ENCODE measurements at places on chromosomes 7 and 10.

- no peak for DNase-seq
These were observed 52.5 kb downstream of the EBF3 start for GRCh38 chr10:129911451-129912165.

- no peak for DNase-seq
These were observed 163.2 kb downstream of the ADAM12 start for GRCh38 chr10:126224967-126225671.

GRCh38 chr7:152504367-152504766, 68.6 kb upstream of the KMT2C start:
- no peak for DNase-seq

GRCh38 chr10:114021717-114022680, 21.7 kb upstream of the ADRB1 start:
- peak; percentile 55 for DNase-seq

DNA sequence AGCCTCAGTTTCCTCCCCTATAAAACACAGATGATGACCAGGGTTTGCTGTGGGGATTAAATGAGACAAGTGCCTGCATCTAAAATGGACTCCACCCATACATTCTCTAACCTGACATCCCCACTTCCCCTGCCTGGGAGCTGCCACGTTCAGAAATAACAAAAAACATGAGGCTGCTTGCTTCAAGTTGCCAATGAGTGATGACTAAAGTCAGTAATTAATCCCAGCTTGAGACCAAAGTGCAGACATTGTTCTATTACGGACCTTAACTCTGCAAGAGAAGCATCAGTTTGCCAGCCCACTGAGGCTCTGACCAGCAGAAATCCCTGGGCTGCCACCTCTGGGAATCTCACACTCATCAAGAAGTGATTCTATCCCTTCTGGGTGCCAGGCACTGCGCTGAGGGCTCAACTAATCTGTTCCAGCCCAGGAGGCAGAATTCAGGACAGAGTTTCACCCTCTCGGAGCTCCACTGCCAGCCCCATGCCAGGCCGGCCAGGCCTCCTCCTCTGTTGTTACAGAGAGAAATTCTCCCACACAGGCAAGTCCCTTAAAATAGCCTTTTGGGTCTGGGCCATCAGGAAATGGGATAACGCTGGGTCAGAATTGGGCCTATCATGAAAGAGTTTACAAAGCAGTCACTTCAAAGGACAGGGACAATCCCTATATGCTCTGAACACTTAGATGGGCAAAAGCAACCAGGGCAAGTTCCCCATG, 11.4 kb downstream of the SH3PXD2A start:
- peak; percentile 50 for DNase-seq

GRCh38 chr10:46306516-46307184, 19.9 kb downstream of the ANTXRL start:
- no peak for DNase-seq

GRCh38 chr7:25087855-25088254, 37.2 kb downstream of the CYCS start:
- DNase-seq = no peak

GRCh38 chr10:103627111-103627892, 133.8 kb downstream of the NEURL1 start:
- no peak for DNase-seq

GRCh38 chr10:79923669-79924068, 25.2 kb downstream of the SFTPD start:
- no peak for DNase-seq

GRCh38 chr7:106010866-106011265, 47.8 kb downstream of the CDHR3 start:
- peak; percentile 24 for DNase-seq

DNA sequence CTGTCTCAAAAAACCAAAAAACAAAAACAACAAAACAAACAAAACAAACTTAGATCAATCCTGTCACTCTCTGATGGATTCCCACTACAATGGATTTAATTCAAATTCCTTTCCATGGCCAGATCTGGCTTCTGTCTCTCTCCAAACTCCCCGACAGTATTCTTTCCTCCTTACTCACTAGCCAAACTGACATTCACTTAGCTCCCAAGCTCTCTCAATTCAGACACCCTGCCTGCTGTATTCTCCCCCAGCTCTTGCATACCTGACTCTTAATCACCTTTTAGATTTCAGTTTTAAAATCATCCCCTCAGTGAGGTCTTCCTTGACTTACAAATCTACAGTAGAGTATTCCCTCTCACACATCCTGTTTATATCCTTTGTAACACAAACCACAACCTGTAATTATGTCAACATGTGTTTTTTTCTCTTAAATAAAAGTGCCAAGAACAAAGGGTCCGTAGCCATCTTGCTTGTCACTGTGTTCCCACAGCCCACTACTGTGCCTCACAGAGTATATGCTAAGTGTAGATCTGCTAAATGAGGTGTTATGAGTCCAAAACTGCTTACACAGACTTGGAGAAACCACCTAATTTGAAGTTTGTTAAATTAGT, 14.4 kb downstream of the HERPUD2 start:
- no peak for DNase-seq

DNA sequence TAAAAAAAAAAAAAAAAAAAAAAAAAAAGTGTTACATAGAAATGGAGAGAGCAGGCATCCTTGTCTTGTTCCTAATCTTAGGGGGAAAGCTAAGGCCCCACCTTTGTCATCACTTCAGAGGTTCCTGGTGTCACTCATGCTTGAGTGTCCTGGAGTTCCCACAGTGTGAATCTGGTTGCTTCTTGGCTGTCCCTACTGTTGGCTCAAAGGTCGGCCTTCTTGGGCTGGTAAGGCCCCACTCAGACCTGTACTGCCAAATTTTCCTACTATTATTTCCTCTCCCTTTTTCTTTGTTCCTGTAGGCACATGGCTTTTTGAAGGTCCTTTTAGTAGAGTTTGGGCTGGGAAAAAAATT, 21.5 kb downstream of the OPTN start:
- no peak for DNase-seq

- DNase-seq = no peak
These were observed 86.0 kb downstream of the AKR1D1 start for GRCh38 chr7:138162236-138162635.

GRCh38 chr10:82628373-82628772, 753.4 kb downstream of the NRG3 start:
- peak; percentile 2 for DNase-seq

GRCh38 chr7:111775206-111775605, 212.9 kb upstream of the IMMP2L start:
- DNase-seq = peak; percentile 14

- no peak for DNase-seq
These were observed 79.2 kb downstream of the ELAPOR2 start for GRCh38 chr7:86980223-86980622.

DNA sequence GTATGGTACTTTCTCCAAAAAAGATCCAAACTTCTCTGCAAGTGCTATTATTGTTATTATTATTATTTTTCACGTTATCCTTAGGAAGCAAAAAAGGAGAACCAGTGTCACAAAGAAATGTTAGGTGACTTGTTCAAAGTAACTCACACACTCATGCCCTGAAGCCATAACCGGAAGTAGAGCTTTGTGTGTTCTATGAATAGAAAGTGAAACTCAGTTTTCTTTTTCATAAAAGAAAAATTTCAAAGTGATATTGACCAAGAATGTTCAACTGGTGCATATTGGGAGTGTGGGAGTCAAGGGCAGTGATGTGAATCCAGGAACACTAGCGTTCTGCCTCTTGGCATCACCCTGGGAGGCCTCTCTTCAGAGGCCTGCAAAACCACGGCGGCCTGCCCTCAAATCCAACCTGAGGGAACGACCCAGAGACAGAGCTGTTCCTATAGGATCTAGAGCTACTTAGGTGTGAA, 106.1 kb downstream of the PRKCQ start:
- peak; percentile 3 for DNase-seq

DNA sequence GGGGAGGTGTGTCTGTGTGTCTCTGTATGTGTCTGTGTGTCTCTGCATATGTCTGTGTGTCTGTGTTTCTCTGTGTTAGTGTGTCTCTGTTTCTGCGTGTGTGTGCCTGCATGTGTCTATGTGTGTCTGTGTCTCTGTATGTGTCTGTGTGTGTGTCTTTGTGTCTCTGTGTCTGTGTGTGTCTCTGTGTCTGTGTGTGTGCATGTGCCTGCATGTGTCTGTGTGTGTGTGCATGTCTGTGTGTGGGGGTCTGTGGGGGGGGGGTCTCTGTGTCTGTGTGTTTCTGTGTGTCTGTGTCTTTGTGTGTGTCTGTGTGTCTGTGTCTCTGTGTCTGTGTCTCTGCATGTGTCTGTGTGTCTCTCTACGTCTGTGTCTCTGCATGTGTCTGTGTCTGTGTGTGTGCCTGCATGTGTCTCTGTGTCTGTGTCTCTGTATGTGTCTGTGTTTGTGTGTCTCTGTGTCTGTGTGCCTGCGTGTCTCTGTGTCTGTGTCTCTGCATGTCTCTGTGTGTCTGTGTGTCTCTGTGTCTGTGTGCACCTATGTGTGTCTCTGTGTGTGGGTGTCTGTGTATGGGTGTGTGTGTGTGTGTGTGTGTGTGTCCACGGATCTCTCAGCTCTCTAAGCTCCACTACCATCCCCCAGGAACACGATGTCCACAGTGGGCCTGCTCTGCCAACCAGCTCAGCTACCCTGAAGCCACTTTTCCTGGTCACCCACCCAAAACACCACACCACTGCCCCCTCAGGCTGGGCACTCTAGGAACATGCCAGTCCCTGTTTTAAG, 41.7 kb downstream of the RASGEF1A start:
- no peak for DNase-seq

- no peak for DNase-seq
These were observed 1.1 kb upstream of the SLC25A13 start for GRCh38 chr7:96322847-96323461.

DNA sequence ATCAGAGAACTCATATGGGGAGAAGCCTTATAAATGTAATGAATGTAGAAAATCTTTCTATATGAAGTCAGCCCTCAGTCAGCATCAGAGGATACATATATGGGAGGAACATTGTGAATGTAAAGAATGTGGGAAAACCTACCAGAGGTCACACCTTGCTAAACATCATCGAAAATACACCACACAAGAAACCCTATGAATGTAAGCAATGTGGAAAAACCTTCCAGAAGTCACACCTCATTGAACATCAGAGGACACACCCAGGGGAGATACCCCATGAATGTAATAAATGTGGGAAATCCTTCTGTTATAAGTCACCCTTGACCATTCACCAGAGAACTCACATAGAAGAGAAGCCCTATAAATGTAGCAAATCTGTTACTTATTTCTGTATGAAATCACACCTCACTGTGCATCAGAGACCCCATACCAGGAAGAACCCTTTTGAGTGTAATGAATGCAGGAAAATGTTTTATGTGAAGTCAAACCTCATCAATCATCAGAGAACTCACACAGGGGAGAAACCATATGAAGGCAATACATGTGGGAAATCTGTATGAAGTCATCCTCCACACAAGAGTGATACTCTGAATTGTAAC, 30.8 kb downstream of the ZNF12 start:
- peak; percentile 15 for DNase-seq

DNA sequence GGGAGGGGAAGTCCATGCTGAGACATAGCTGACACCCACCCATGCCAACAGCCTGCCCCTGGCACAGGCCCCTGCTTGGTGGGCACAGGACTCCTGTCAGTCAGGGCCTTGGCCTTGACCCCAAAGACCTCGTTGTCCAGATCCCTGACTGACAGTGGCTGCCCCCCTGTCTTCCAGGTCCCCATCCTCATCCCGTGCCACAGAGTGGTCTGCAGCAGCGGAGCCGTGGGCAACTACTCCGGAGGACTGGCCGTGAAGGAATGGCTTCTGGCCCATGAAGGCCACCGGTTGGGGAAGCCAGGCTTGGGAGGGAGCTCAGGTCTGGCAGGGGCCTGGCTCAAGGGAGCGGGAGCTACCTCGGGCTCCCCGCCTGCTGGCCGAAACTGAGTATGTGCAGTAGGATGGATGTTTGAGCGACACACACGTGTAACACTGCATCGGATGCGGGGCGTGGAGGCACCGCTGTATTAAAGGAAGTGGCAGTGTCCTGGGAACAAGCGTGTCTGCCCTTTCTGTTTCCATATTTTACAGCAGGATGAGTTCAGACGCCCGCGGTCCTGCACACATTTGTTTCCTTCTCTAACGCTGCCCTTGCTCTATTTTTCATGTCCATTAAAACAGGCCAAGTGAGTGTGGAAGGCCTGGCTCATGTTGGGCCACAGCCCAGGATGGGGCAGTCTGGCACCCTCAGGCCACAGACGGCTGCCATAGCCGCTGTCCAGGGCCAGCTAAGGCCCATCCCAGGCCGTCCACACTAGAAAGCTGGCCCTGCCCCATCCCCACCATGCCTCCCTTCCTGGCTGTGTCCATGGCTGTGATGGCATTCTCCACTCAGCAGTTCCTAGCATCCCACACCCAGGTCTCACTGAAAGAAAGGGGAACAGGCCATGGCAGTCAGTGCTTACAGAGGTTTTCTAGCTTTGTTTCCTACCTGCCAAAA, 197.2 kb downstream of the EBF3 start:
- DNase-seq = no peak

- DNase-seq = no peak
These were observed 81.8 kb downstream of the NPSR1 start for GRCh38 chr7:34739651-34740300.

DNA sequence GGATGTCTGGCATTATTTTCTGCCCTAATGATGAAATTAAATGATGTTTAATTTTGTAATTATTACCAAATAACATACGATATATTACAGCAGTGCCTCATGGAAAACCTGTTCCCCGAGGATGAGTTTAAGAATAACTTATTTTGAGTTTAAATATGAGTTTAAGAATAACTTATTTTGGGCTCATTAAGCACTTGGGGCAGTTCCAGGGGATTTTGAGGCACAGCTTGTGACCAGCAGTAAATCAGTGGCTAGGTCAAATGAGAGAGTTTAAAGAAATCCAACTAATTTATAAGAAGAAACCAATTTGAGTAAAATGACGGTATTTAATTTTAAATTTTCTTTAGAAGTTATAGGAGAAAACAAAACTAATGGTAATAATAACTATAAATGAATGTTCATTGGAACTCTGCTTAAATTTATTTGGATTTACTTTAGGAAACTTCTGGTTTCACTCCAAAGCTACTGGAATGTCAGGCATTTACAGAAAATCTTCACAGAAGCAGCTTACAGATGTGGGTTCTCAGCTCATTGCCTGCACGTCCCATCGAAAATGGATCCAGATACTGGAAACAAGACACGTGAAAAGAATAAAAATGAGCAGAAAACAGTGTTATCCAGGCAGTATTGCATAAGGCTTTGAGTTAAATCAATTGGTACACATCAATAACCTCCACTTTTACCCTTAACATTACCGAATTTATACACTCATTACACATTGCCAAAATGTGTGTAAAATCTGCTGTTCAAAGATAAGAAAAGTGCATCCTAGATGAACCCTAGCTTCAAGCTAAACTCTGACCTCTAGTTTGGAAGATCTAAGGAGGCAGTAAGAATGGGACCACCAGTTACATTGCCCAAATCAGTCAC, 784.5 kb upstream of the IGFBP3 start:
- peak; percentile 63 for DNase-seq

GRCh38 chr10:89201345-89202032, 5.6 kb downstream of the CH25H start:
- DNase-seq = no peak

- DNase-seq = no peak
These were observed 66.1 kb downstream of the RBM33 start for GRCh38 chr7:155710530-155710929.

Data from cardiac fibroblast (primary cell).